ENCODE measurements at places on chromosomes 4 and X. TPM values are rescaled to one million over a fixed set of nuclear protein-coding genes. Genes with fewer than 3 reads are reported as not detected.
A peak's percentile ranks its signal among the peaks of the same experiment; 100 is the strongest.

GRCh38 chr4:140408974-140409373 is 18.5 kb downstream of the CLGN start:
- DNase-seq: no peak

- no peak for DNase-seq
Observed at GRCh38 chr4:96698831-96699230, 858.9 kb downstream of the PDHA2 start.

DNA sequence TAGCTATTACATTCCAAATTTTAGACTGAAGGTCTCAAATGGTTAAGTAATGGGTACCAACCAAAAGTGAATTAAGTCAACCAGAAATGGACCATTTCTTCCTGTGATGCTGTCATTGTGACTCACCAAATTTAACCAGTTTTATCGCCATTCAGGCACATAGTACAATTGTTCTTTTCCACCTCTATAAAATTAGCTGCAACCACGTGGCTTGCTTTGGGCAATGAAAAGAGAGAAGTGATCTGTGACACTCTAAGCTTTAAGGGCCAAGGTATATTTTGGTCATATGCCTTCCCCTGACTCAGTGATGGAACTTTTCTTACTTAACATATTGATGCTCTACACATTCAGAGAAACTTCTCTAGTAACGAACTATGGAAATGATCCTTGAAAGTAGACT is 20.3 kb upstream of the PHF8 start:
- no peak for DNase-seq

- no peak for DNase-seq
Observed at GRCh38 chrX:10433296-10433965, 187.0 kb downstream of the MID1 start.

- DNase-seq: no peak
Observed at GRCh38 chrX:109614951-109615350, 10.0 kb downstream of the KCNE5 start.

DNA sequence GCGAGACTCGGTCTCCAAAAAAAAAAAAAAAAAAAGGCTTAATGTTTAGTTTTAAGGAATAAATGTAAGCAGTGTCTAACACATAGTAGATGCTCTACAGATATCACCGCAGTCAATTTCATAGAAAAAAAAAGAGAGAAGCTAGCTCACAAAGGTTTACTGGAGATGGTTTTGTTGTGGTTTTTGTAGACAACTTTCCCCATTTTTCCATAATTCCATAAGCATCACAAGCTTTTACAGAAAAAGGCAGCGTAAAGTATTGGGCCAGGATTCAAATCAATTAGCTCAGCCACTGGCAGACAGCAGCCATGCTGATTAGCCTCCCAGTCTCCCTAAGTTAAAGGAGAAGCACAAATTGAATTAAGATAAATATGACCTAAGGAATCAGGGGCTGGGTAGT is 1.5 kb downstream of the GRSF1 start:
- DNase-seq: no peak

Gene TEX13D
- total RNA-seq: not detected

GRCh38 chr4:156751486-156751885 is 220.1 kb downstream of the PDGFC start:
- no peak for DNase-seq

Gene SSX1
- total RNA-seq: not detected

Gene SLC49A3
- total RNA-seq: not detected

Gene SMR3B
- not detected for total RNA-seq

DNA sequence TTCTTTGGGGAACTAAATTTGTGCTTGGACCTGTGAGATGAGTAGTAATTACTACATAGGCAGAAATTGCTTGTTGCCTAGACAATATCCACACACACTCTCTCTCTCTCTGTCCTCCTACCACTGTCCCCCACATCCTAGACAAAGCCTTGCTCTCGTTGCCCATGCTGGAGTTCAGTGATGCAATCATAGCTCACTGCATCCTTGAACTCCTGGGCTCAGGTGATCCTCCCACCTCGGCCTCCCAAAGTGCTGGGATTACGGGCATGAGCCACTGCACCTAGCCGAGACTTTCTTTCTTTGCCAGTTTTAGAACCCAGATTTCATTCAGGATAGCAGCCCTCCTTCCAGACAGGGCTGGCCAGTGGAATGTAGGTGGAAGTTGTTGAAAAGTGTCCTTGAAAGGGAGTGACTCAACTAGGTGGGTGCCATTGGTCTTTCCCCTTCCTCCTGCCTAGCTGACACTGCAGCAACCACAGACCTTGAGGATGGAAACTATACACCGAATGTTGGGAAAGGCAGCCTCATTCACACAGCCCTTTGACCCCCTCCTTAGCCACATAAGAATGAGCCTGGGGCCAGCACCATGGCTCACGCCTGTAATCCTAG is 16.8 kb upstream of the LAP3 start:
- DNase-seq: no peak

GRCh38 chrX:153333266-153333665 is 687 bp upstream of the ZNF275 start:
- DNase-seq: no peak

DNA sequence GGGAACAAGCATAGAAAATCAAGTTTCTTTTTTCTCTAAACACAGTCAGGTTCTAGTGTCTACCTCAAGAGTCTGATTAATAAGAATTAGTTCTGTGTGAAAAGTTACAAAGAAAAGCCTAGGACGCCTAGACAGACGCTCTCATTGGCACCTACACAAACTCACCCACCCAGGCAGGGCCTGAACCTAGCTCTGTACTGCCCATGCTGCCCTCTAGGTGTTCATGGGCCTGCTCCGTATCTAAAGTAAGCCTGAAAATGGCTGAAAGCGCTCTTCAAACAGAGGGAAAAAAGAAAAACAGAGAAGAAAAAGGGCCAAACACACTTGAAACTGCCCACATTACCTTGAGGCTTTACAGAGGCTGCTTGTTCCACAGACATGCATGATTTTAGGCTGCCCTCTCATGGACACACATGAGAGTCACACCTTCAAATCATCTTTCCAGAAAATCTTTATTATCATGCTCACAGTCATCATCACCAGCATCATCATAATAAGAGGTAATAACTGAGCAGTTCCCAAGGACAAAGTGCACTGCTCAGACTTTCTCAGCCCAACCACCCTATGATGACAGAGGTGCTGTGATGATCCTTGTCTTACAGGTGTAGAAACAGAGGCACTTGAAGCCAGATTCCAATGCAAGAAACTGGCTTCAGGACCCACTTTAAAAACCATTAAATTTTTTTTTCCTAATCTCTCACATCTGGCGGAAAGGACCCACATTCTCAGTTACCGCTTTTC is 49.6 kb downstream of the MAP7D2 start:
- DNase-seq: peak; percentile 7

- DNase-seq: no peak
Observed at GRCh38 chrX:71160475-71160874, 15.8 kb downstream of the NLGN3 start.

GRCh38 chrX:64152857-64153256 is 52.7 kb downstream of the AMER1 start:
- no peak for DNase-seq
